ENCODE measurements at places on chromosomes 3 and 15.

DNA sequence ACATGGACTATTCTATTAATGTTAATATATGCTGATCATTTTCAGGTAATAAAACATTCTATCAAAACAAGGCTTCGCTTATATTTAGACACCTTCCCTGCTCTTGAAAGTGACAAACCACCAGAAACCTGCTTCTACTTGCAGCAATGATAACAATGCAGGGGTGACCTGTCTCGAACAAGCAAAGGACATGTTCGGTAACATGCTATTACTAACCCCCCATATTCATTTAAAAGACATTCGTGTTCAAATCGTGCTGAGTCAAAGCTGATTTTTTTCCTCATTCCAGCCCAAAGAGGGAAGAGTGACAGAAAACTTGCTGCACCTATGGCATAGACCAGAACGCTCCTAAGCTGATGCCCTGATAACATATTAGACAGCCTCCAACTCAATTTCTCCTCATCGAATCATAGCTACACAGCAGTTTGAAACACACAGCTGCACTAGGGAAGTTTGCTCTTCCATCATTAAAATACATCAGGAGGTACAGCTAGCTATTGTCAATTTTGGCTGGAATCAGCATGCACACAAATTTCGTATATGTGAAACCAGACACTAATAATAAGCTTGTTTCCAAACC, 341.5 kb downstream of the FOXP1 start:
- DNase-seq, result no peak

GRCh38 chr15:73944161-73945129, 18.2 kb downstream of the LOXL1 start:
- peak; percentile 56 for DNase-seq

GRCh38 chr3:54960082-54960481, 32.2 kb upstream of the LRTM1 start:
- no peak for DNase-seq

DNA sequence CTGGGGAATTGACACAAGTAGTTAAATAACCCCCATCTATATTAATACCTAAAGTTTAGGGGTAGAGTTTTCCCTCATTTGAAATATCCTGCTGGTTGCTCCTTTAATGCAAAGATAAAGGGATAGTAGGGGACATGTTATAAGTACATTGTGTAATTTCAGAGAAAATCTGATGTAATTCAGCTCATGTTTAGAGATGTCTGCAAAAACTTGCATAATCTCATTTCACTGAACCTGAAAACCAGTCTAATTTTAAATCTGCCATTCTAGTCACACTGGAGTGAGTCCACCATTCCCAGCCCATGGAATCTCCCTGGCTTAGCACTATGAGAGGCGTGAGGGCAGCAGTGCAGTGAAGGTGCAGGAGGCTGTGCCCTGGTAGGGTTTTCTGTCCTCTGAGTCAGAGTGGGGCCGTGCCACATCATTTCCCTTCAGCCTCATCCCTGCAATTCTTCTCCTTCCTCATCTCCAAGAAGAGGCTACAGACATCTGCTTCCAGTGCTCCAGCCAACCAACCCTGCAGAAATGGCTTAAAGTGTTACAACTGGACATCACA, 246.3 kb upstream of the UMPS start:
- peak; percentile 21 for DNase-seq

DNA sequence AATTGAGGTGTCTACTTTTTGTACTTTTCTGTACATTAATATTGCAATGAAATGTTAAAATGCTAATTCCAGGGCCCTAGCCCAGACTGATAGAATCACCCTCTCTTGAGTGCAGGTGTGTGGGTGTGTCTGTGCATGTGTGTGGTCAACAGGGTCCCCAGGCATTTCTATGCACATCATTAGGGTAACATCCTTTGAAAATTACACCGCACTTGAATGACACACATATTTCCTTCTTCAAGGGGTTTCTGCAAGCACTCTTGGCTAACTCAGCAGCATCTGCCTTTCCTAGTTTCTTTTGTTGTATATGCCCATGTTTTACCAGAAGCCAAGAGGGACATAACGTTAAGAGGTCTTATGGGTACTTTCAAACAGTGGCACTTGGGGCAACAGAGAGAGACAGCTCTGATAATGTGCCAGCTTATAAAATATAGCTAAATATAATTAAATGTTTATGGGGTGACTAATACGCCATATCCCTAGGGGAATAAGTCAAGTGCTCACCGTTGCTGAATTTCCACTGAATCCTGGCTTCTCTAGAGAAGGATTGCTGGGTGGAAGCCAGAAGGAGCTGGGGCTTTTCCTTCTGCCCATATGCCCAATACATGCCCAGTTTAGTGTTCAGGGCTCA, 54.5 kb upstream of the LRIG1 start:
- DNase-seq, result no peak
